ENCODE measurements at places on chromosomes 12 and 14.

DNA sequence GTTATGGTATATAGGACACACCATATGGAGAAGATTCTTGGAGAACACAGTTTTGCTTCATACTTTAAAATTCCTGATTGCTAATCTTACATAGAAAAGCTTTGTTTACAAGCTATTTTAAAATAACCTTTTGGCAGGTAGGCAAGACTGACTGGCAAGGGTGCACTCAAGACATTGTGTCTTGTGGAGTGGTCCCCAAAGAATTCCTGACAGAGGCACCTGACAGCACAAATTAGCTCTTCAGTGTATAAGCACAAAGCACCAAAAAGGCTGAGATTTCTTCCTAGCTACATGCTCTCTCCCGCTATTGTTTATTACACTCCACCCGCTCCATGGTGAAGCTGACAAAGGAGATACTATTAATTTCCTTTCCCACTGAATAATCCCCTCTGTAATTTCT, 139.4 kb downstream of the MON2 start:
- no peak overlapping the region for H3K4me3 ChIP-seq
- no peaks in the 10 kb centered on the region for H3K27me3 ChIP-seq
- H3K36me3 ChIP-seq, result no peaks in the 10 kb centered on the region
- DNase-seq, result no peak

DNA sequence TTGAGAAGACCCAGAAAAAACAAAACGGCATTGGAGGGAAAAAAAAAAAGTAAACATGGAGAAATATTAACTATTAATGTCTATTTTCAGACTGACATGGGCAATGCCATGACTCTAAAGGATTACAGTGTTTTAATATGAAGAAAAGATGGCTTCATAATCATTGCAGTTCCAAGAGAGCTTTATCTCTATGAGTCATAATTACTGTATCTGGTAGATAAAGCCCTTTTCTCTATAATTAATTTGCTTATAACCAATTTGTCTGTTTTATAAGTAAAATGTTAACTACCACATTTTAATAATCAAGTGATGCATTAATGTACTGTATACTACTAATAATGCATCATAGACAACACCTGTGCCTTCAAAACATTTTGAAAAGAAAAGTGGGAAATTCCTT, 59.7 kb downstream of the CLIP1 start:
- H3K4me3 ChIP-seq, result no peak overlapping the region
- no peaks in the 10 kb centered on the region for H3K36me3 ChIP-seq
- H3K27ac ChIP-seq, result no peak overlapping the region
- H3K4me1 ChIP-seq, result peaks cover 26% of the 10 kb centered on the region
- no peaks in the 10 kb centered on the region for H3K27me3 ChIP-seq

GRCh38 chr12:28104316-28104715, 85.9 kb upstream of the CCDC91 start:
- H3K4me3 ChIP-seq, result no peak overlapping the region
- DNase-seq, result no peak
- no peaks in the 10 kb centered on the region for H3K36me3 ChIP-seq

DNA sequence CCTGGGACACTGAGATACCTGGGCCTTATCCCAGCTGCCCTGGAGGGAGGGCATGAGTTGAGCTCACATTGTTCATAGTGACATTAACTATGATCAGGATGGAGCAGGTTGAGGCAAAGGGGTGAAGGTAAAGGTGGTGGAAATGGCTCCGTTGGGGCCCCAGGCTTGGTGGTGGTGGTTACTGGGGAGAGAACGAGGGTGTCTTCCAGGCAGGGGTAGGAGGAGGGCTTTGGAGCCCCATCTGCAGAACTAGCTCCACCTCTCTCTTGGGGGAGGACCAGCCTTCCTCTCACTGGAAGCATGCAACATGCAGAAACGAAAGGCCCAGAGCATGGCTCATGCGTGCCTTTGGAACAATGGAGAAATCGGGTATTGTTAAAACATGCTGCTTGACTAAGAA, 217.0 kb downstream of the SLC41A2 start:
- peaks cover 24% of the 10 kb centered on the region for H3K4me1 ChIP-seq
- no peak overlapping the region for H3K4me3 ChIP-seq
- H3K27me3 ChIP-seq, result no peaks in the 10 kb centered on the region
- H3K36me3 ChIP-seq, result no peaks in the 10 kb centered on the region
- H3K27ac ChIP-seq, result no peak overlapping the region

DNA sequence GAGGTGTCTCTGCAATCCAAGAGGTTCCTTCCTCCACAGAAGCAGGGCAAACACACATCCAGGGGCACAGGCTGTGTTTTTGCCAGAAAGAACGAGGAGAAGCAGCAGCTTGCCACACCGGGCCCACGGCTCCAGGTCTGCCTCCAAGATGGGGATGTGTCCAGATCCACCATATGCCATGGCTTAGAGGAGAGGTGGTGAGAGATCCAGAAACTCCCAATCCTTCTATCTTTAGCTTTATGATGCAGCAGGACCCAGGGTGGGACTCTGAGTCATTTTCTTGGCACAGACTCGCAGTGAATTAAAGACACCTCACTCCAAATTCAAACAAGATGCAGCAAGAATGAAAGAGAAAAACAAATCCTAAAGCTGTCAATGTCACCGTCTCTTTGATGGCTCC, 481.4 kb upstream of the TMEM132C start:
- no peak overlapping the region for H3K4me3 ChIP-seq
- DNase-seq, result no peak
- H3K36me3 ChIP-seq, result no peaks in the 10 kb centered on the region
- H3K27ac ChIP-seq, result no peak overlapping the region

Data from vagina (tissue), 2 donors.